Cortex of kidney (tissue), 1 donor: ENCODE measurements at places on chromosomes 2 and 18.

GRCh38 chr18:27871726-27872125, 305.2 kb downstream of the CDH2 start:
- DNase-seq: no peak

DNA sequence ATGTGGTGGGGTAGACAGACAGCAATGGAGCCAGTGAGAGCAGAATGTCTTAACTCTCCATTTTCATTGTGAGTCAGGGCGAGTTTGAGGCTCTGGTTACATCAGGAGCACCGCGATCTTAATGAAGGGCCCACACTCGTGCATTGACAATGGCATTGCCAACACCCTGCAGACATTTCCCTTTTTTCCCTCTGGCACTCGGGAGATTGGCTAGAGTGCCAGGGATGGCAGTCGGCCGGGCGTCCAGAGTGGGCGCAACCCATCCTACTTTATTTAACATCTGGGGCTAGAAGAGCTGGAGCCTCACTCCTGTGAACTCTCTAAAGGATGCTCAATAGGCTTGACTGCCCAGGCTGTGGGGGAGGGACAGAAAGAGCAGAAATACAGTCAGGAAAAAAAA, 9.7 kb downstream of the PROKR1 start:
- no peak for DNase-seq

DNA sequence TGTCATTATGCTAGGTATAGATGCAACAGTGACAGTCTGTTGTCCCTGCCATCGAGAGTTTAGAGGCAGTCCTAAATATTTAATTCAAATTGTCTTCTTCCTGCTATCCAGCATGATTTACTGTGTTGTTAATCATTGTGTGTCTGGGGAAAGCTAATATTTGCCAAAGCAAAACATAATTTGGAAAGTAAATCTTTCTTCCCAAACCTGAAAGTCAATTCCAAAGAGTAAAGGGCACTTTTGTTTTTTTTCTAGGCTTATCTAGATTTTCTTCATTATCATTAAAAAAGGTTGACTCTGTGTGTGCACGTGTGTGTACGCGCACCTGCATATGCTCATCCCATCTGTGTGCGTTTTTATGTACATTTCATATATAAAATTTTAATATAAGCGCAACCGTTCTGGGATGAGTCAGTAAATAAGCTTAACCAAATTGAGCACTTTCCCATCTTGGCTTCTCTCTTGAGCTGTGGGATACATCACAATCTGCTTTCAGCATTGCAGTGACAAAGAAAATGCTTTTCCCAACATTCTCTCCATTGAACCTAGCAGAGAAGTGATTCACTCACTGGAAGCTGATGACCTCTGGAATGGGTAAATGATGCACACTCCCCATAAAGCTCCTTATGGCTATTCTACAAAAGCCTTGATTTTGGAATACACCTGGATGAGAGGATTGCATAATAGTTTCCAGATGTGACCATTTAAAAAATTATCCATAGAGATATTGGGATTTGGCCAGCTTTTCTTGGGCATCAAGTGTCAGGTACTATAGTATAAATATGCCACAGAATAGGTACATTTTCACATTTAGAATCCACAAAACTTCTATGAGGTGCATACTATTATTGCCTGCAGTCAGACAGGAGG, 488.4 kb downstream of the ADCYAP1 start:
- no peak for DNase-seq

- no peak for DNase-seq
Measured at GRCh38 chr2:71696381-71696780, 243.0 kb downstream of the DYSF start.

- DNase-seq: no peak
Measured at GRCh38 chr18:48541026-48541746, 2.4 kb downstream of the CTIF start.

DNA sequence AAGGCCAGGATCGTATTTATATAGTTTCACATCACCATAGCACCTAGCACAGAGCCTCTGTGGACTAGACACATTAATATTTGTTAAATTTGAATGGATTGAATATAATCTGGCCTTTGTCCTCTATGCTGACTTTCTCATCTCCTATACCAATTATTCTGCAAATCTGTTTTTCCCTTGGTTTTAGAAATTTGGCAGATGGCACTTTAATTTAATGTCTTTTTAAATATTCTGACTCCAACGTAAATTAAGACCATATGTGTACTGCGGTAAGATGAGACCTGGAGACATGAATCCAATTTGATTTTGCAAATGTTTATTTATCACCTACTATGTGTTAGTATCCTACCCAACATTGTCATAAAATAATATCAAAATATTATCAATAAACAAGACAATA, 1281.9 kb upstream of the PIK3C3 start:
- DNase-seq: no peak

DNA sequence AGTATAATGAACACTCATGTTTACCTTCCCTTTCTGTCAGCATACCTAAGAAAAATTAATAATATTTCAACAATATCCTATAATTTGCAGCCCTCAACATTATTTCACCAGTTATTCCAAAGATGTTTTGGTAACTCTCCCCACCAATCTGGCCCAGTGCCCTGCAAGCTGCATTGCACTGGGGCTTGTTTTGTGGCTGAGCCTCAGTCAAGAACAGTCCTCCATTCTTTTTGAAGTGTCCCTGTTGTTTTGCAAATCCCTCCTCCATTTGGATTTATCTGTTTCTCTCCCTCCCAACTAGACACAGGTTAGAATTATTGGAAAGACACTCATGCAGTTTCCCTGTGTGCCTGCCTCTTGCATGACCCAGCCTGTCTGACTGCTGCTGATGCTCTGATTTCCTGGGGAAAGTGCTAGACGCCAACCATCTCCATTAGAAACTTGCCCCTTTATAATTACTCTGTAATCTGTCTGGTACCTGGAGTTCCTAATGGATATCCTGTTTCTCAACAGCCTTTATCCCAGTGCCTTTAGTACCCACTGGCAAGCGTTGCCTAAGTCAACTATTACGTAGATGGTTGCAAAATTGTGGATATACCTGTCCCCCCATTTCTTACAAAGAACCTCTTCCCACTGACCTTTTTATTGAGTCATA, 60.2 kb downstream of the EIF5B start:
- no peak for DNase-seq

DNA sequence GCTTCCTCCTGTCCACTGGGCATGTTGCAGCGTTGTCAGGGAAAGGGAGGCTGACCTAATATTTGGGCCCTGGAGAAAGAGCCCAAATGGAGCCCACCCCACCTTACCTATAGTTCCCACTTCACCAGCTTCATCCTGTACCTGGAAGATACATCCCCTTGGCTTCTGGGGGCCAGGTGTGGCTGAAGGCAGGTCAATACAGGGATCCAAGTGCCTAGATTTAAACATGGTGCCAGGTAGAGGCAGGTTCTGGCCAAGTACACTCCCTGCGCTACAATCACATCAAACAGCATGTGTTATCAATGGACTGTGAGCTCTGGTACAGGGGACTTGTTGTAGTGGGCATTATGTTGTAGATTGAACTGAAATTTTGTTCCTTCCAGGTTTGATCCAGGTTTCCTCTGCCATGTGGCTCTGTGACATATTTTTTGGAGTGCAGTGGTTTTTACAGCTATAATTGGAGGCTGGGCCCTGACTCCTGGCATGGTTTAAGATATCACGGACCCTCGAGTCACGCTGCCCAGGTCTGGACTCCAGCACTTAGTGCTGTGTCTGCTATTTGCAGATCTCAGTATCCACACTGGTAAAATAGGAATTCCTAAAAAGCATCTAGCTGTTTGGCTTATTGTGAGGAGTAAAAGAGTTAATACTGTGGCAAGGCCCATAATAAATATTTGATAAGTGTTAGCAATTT, 23.8 kb downstream of the MYCN start:
- no peak for DNase-seq

- DNase-seq: no peak
Measured at GRCh38 chr2:85554980-85555612, 6.2 kb downstream of the GGCX start.
